Activated CD4-positive, alpha-beta memory T cell treated with anti-CD3 and anti-CD28 coated beads for 36 hours (primary cell): ENCODE measurements at places on chromosomes 4 and X. TPM values are rescaled to one million over a fixed set of nuclear protein-coding genes. Genes with fewer than 3 reads are reported as not detected.

The CFAP47 gene
- not detected for total RNA-seq

The IQCM gene
- total RNA-seq, result not detected

The GAGE2A gene
- not detected for total RNA-seq

The CSAG3 gene
- total RNA-seq, result not detected

The FAM199X gene
- 9.1 TPM for total RNA-seq

The SLC4A4 gene
- 0.51 TPM for total RNA-seq

The FGF16 gene
- total RNA-seq, result not detected

The FANCB gene
- total RNA-seq, result 16.2 TPM

The SPIN2A gene
- 0.45 TPM for total RNA-seq

The KIT gene
- total RNA-seq, result not detected

The HAND2 gene
- not detected for total RNA-seq

The GCNA gene
- total RNA-seq, result 3.4 TPM

The SLC6A14 gene
- not detected for total RNA-seq

The SYN1 gene
- total RNA-seq, result 0.83 TPM

The KLHL13 gene
- 0.39 TPM for total RNA-seq

The GABRQ gene
- total RNA-seq, result not detected

The EVC2 gene
- 1.8 TPM for total RNA-seq

The GAGE12F gene
- total RNA-seq, result not detected

The RELL1 gene
- total RNA-seq, result 16.0 TPM

The TLR2 gene
- 1.3 TPM for total RNA-seq

The PLA2G12A gene
- total RNA-seq, result 17.9 TPM

The CT45A10 gene
- total RNA-seq, result not detected

The NDUFC1 gene
- 52.4 TPM for total RNA-seq

The ZCCHC18 gene
- 0.36 TPM for total RNA-seq

The TMEM175 gene
- total RNA-seq, result 13.8 TPM

The HMX1 gene
- not detected for total RNA-seq

The SATL1 gene
- not detected for total RNA-seq

The RBM47 gene
- total RNA-seq, result 1.7 TPM

The FRMPD3 gene
- not detected for total RNA-seq

The CXCL3 gene
- not detected for total RNA-seq

The RNF212 gene
- 0.87 TPM for total RNA-seq

The AGTR2 gene
- total RNA-seq, result not detected

The FNIP2 gene
- 19.4 TPM for total RNA-seq
